ENCODE measurements at places on chromosomes 5 and 9.
A peak's percentile ranks its signal among the peaks of the same experiment; 100 is the strongest.

DNA sequence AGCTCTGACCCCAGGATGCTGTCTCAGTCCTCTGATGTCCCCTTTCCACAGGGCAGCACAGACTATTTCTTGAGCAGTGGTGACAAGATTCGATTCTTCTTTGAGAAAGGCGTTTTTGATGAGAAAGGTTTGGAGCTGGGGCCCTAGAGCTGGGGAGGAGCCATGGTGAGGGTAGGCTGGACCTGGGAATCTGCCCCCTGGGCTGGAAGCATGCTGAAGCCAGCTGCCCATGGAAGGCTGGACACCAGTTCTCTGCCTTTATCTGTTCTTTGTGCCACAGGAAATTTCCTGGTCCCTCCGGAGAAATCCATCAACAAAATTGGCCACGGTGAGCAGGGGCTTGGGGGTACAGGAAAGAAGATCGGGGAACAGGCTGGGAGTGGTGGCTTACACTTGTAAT, 12.9 kb downstream of the PHYHD1 start:
- no peak for DNase-seq

DNA sequence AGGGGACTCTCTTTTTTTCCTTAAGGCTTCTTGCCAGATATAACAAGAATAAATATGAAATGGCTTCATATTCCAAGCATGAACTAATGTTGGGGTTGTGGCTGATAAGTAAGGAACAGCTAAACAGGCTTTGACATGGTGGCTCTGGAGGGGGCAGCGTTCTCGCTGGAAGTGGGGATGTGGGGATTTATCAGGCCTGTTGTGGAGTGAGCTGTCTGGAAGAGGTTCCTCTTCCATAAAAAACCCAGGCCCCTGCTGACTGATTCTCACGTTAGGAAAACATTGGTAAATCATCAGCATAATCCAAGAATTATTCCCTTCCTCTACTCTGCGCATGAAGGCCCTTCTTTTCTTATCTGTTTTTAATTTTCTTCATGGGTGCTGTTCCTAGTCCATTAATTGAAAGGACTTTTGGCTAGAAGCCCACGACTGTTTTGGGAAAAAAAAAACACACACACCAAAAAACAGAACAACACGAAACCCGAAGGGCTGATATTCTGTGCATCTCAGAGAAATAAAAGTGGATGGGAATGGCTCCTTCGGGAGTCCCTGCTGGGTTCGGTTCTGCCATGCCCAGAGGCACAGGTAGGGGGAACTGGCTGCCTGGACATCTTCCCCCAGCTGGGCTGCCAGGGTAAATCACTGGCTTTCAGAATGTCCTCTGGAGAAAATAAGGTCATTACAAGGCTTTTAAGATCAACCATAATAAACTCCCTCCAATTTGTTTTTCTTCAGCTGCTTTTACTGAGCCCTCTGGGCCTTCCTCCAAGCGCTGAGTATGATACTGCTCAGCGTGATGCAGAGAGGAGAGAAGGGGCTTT, 297.0 kb downstream of the SLIT3 start:
- peak; percentile 34 for DNase-seq

- DNase-seq = no peak
Observed at GRCh38 chr5:1685066-1685465, 114.6 kb downstream of the MRPL36 start.

DNA sequence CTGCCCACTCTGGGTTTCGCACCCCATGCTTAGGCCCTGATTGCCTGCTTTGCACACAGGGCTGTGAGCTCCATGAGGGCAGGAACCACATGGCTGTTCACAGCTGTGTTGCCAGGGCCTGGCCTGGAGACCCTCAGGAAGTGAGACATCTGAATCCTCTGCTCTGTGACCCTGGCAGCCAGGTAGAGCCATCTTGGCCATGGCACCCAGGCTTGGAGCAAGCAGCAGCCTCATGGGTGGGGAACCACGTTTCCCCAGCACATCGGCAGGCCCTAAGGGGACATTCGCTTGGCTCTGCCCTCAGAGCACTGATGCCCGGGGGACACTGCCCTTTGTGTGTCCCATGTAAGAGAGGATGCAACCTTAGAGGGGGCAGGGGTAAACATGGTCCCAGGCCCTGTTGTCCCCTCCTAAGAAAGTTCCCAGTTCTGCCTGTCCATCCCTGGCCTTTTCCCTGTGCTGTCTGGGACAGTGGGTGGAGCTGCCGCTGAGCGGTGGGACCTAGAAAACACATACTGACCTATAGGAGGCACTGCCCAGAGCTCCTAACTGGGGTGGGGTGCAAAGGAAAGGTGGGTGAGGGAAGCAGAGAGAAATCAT, 144.1 kb upstream of the IER5L start:
- no peak for DNase-seq

DNA sequence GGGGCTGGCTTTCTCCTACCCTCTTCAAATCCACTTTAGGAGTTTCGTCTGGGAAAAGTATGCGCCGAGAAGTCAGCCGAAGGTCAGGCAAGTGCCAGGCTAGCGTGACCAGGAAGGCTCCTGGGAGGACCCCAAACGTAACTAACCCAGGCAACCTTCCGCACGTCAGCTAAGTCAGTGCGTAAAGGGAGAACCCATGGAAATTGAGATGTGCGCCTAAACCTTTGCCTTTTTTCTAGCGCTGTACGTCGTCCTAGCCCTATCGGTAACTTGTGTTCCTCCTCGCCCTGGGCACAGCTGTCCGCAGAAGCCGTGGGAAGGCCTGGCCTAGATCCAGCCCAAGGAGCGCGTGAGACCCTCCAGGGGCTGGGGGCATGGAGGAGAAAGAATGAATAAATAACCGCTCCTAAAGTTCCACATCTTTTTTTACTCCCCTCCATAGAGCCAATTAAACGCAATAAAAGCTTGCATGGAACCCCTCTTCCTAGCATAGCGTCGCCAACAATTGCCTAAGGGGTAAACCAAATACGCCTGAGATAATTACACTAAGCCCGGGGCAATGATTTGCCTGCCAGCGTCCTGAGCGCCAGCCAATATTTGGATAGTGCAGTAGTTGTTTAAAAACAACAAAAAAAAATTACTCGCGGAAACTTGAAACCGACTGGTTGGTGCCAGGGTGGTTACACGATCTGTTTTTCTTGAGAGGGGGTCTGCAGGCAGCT, 4.0 kb upstream of the FOXB2 start:
- no peak for DNase-seq

DNA sequence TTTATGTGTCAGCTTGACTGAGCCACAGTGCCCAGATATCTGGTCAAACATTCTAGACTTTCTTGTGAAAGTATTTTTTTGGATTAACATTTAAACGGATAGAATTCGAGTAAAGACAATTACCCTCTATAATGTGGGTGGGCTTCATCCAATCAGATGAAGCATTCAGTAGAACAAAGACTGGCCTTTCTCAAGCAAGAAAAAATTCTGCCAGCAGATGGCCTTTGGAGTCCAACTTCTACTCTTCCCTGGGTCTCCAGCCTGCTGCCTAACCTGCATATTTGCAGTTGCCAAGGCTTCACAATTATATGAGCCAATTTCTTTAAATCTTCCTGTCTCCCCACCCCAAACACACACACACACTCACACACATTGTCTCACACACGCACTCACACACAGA, 86.4 kb downstream of the MED10 start:
- DNase-seq = no peak
